SIG-M5 (cell line): ENCODE measurements at places on chromosomes 13 and 19.

DNA sequence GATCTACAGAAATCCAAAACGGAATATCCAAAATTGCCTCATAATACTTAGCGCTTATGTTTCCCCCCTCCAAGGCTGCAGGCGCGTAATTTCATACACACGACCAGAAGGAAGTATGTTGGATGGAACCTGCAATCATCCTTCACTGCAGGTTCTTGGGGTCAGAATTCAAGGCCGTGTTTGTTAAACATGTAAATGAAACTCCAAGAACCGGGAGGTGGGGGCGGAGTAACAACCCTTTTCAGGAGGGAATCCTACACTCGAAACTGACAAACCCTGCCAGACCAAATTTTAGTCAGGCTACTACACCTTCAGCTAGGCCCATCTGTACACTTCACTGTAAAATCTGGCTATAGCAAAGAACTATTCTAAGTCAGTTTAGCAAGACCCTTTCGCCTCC, 1.3 kb downstream of the ZNF607 start:
- no peak for DNase-seq

GRCh38 chr13:107124129-107124718, 556.3 kb upstream of the ARGLU1 start:
- no peak for DNase-seq

DNA sequence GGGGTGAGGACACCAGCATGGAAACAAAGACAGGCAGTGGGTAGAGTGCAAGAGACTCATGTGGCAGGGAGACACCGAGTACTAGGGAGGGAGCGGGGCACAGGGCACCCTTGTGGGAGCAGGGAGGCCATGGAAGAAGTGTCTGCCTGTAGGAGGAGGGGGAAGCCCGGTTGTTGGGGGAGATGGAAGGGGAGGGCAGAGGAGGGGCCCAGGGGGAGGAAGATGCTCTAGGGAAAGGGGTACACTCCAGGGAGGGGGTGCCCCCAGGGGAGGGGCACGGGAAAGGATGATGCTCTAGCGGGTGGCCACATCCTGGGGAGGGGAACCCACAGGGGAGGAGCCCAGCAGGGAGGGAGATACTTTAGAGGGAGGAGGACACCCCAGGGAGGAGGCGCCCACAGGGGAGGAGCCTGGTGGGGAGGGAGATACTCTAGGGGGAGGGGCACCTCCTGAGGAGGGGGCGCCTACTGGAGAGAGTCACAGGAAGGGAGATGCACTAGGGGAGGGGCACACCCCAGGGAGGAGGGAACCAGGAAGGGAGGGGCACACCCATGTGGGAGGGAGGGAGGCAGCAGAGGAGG, 24.9 kb downstream of the CPAMD8 start:
- DNase-seq = no peak

GRCh38 chr19:55090564-55090963, 14.9 kb downstream of the EPS8L1 start:
- no peak for DNase-seq

GRCh38 chr13:91312324-91312723, 35.2 kb upstream of the MIR17HG start:
- DNase-seq = no peak

DNA sequence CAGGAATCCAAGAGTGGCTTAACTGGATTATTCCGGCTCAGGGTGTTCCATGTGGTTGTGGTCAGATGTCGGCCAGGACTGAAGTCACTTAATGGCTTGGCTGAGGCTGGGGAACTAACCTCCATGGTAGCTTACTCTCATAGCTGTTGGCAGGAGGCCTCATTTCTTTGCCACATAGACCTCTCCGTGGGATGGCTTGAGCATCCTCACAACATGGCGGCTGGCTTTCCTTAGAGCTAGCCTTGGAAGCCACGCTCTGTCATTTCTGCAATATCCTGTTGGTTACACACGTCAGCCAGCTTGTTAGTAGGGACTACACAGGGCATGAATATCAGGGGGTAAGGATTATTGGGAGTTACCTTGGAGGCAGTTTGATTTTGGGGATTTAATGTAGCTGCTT, 5.1 kb downstream of the CRX start:
- no peak for DNase-seq

DNA sequence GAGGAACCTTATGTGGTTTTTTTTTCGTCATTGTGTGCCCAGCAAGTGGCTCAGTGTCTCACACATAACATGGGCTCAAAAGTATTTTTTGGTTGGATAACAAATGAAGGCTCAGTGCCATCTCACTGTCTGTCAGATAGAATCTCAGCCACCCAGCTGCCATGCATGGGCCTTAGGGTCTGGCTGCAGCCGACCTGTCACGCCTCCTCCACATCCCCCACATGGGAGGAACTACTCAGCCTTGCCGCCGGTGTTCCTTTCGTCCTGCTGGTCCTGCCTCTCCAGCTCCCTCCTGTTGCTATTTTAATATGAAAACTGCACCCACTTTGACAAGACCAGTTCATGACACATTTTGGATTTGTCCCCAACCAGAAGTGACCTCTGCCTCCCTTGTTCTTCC, 121.2 kb downstream of the SHISA2 start:
- DNase-seq = no peak

GRCh38 chr13:67147342-67148133, 82.6 kb downstream of the PCDH9 start:
- DNase-seq = no peak

DNA sequence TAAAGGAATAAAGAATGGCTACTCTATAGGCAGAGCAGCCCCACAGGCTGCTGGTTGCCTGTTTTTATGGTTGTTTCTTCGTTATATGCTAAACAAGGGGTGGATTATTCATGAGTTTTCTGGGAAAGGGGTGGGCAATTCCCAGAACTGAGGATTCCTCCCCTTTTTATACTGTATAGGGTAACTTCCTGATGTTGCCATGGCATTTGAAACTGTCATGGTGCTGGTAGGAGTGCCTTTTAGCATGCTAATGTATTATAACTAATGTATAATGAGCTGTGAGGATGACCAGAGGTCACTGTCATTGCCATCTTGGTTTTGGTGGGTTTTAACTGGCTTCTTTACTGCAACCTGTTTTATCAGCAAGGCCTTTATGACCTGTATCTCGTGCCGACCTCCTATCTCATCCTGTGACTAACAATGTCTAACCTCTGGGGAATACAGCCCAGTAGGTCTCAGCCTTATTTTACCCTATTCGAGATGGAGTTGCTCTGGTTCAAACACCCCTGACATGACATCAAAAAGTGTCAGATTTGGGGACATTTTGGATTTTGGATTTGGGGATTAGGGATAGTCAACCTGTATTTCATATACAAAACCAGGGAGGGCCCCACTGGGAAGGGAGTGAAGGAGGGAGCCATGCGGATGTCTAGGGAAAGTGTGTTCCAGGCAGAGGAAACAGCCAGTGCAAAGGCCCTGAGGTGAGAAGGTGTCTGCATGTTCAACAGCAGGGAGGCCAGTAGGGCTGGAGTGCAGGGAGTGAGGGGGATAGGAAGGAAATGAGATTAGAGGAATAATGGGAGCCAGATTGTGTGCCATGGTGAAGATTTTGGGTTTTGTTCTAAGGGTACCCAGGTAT, 10.9 kb downstream of the FXYD5 start:
- DNase-seq = no peak

DNA sequence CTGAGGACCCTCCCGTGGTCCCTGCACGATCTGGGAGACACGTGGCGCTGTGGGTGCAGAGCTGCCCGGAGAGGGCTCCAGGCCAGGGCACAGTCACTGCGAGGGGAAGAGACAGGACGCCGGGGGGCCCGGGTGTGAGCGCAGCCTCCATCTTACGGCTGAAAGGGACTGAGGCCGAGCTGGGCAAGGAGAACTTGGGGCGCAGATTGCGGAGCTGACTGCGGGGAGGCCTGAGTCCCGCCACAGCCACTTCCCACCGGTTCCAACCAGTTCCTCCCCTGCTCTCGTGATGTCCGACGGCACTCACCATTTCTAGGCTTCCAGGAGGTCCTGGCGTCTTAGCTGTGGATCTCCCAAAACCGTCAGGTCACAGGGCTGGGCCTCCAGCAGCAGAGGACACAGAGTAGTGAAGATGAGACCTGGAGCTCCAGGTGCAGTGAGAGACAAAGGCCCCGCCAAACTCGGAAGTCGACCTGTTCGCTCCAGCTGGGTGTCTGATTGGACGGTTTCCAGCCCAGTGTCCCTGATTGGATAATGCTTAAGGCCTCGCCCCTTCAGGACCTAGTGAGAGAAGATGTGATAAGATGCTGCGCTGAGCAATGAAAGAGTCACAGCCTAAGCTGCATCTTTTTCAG, 4.8 kb upstream of the ZNF253 start:
- DNase-seq = no peak

- DNase-seq = no peak
These were observed 25.1 kb downstream of the SIPA1L3 start for GRCh38 chr19:37931881-37932655.

DNA sequence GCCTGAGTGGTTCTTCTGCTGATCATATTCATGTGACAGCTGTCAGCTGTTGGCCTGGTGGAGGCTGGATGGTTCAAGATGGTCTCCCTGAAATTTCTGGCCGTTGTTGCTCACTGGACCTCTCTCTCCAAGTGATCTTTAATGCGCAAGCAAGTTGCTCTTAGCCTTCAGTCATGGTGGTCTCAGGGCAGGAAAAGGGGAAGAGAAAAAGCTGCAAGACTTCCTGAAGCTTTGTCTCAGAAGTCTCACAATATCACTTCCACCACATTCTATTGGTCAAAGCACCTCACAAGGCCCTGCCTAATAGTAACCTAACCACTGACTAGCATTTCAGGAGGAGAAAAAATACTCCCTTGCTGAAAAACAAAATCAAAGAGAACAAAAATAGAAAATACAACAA, 1.6 kb upstream of the ZNF567 start:
- DNase-seq = no peak

- DNase-seq = no peak
These were observed 62.0 kb downstream of the TEX29 start for GRCh38 chr13:111382411-111382810.

- no peak for DNase-seq
These were observed 930 bp downstream of the ZNF583 start for GRCh38 chr19:56405062-56405461.

DNA sequence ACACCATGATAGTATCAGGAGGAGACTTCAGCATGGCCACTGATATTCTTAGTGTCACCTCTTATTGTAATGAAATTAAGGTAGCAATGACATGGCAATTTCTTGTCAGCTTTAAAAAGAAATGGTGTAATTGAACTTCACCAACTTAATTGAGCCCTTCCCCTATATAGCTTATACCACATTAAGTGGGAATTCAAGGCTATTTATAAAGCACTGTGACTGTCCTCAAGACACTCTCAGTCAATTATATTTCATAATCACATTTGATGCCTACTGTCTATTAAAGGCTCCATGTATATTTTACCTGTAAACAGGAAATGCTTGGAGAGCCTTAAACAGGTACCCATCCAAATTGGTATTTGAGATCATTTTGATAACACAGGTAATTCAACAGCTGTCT, 28.3 kb downstream of the KLF12 start:
- no peak for DNase-seq

GRCh38 chr13:108963846-108964600, 334.6 kb downstream of the MYO16 start:
- DNase-seq = no peak

DNA sequence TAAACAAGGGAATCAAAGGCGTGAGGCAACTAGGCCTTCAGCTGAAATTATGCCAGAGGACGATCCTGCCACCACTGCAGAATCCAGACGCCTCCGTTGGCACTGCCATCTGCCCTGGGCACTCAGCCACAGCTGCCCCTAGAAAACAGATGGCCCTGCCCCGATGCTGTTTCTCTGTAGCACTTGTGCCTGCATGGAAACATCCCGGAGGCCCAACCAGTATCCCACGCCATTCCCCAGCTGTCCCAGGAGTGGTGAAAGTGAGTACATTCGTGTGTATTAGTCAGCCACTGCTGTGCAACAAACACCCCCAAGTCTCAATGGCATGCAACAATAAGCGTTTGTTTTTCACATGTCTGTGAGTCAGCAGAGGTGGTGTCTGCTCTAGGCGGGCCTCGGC, 8.9 kb upstream of the CRTC1 start:
- no peak for DNase-seq

DNA sequence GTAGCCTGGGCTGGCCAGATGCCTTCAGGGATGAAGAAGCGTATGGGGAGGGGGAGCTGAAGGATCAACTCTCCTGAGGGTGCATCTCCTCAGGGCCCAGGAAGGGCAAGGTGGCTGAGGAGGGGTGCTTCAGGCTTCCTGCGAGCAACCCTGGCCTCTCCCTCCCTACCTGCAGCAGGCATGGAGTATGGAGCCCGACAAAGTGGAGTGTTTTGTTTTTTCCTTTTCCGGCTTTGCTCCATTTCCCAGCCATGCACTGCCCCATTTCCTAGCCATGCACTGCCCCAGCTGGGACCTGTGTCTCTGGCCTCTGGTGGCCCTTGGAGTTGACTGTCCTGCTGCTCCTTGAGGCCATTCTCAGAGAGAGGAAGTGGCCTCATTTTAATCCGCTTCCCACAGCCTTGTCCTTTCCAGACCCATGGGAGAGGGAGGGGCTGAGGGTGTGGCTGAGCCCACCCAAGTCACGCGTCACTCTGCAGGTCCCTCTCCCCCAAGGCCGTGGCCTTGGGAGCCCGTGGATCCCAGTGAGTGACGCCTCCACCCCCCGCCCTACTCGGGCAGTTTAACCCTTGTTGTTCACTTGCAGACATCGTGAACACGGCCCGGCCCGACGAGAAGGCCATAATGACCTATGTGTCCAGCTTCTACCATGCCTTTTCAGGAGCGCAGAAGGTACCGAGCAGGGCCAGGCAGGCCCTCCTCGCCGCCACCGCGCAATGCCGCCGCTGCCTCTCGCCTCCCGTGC, 34.4 kb downstream of the CAPN12 start:
- no peak for DNase-seq

- no peak for DNase-seq
These were observed 6.7 kb upstream of the MADCAM1 start for GRCh38 chr19:489418-490196.
